Neural crest cell (in vitro differentiated cells): ENCODE measurements at places on chromosomes 7 and 10. TPM values are rescaled to one million over a fixed set of nuclear protein-coding genes. Genes with fewer than 3 reads are reported as not detected.

DNA sequence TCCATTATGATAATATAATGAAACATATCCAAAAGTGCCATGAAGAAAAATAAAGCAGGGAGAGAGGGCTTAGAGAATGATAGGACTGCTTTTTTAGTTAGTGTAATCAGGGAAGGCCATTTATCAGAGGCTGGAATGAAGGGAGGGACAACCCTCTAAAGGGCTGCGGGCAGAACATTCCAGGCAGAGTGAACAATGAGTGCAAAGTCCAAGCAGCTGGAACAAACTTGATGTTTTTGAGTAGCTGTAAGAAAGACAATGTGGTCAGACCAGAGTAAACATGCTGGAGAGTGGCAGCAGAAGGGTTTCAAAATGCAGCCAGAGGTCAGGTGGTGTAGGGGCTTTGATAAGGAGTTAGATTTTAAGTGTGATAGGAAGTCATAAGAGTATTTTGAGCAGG, 65.6 kb upstream of the CCDC6 start:
- no peak overlapping the region for H3K27ac ChIP-seq
- no peaks in the 10 kb centered on the region for H3K27me3 ChIP-seq
- H3K4me3 ChIP-seq: no peak overlapping the region
- DNase-seq: no peak
- H3K36me3 ChIP-seq: no peaks in the 10 kb centered on the region

DNA sequence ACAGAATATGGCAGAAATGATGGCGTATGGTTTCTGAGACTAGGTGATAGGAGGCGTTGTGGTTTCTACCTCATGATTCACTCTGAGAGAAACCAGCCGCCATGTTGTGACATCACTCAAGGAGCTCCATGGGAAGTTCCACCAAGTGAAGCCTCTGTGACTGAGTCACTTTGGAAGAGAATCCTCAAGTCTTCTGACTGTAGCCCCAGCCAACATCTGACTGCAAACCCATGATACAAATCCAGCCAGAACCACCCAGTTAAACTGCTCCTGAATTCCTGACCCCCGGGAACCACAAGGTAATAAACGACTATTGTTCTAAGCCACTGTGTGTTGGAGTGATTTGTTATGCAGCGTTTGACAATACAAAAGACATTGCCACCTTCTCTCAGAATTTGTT, 91.1 kb upstream of the CARD11 start:
- peaks cover 3% of the 10 kb centered on the region for H3K27me3 ChIP-seq
- no peak overlapping the region for H3K4me3 ChIP-seq
- H3K36me3 ChIP-seq: peaks cover 2% of the 10 kb centered on the region
- DNase-seq: no peak
- peaks cover 12% of the 10 kb centered on the region for H3K4me1 ChIP-seq
- peak overlapping the region; percentile 43 for H3K27ac ChIP-seq

GRCh38 chr7:10643545-10643944, 330.1 kb upstream of the PHF14 start:
- DNase-seq: no peak
- no peak overlapping the region for H3K27ac ChIP-seq
- no peak overlapping the region for H3K4me3 ChIP-seq
- no peaks in the 10 kb centered on the region for H3K4me1 ChIP-seq
- no peaks in the 10 kb centered on the region for H3K36me3 ChIP-seq

GRCh38 chr7:129773328-129773731, 161.8 kb downstream of the NRF1 start:
- H3K27me3 ChIP-seq: peaks cover 54% of the 10 kb centered on the region
- no peak overlapping the region for H3K27ac ChIP-seq
- H3K36me3 ChIP-seq: no peaks in the 10 kb centered on the region
- no peak overlapping the region for H3K4me3 ChIP-seq

- H3K4me1 ChIP-seq: no peaks in the 10 kb centered on the region
- no peak for DNase-seq
- H3K36me3 ChIP-seq: no peaks in the 10 kb centered on the region
- no peaks in the 10 kb centered on the region for H3K27me3 ChIP-seq
- no peak overlapping the region for H3K4me3 ChIP-seq
Measured at GRCh38 chr7:117012284-117012683, 59.0 kb downstream of the ST7 start.

GRCh38 chr7:35584990-35585389, 109.9 kb downstream of the HERPUD2 start:
- DNase-seq: no peak
- H3K4me1 ChIP-seq: no peaks in the 10 kb centered on the region
- peaks cover 2% of the 10 kb centered on the region for H3K36me3 ChIP-seq

Gene ADARB2
- total RNA-seq: 1.6 and 1.8 TPM in 2 replicates

Gene LFNG
- total RNA-seq: 39.0 and 44.9 TPM in 2 replicates
